NCI-H2107 (cell line): ENCODE measurements at places on chromosomes 1 and 21.

DNA sequence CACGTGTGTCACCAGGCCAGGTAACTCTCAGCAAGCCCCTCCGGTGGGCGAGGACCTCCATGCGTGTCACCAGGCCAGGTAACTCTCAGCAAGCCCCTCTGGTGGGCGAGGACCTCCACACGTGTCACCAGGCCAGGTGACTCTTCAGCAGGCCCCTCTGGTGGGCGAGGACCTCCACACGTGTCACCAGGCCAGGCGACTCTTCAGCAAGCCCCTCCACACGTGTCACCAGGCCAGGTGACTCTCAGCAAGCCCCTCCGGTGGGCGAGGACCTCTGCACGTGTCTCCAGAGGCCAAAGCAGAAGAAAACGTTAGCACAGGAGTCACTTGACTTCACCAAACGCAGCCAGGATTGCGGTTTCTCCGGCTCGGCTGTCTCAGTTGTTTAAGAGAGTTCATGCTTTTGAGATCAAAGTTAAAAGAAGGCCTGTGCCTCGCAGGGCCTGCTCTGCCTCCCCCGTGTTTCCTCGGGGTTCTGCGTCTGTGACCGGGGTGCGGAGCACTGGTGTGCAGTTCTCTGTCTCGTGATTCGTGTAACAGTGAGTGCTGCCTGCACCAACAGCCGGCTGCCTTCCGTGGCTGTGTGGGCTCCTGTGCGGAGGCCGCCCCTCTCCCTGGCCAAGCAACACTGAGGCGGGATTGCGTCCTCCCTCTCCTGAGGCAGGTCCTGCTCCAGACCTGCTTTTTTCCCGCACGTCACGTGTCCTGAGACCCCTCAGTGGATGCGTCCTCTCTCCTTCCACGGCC lies 56.6 kb downstream of the PRKCZ start:
- DNase-seq = no peak

GRCh38 chr1:232507571-232507970 lies 122.4 kb downstream of the SIPA1L2 start:
- DNase-seq = no peak

- DNase-seq = no peak
Observed at GRCh38 chr1:23178414-23178813, 9.8 kb upstream of the LUZP1 start.

DNA sequence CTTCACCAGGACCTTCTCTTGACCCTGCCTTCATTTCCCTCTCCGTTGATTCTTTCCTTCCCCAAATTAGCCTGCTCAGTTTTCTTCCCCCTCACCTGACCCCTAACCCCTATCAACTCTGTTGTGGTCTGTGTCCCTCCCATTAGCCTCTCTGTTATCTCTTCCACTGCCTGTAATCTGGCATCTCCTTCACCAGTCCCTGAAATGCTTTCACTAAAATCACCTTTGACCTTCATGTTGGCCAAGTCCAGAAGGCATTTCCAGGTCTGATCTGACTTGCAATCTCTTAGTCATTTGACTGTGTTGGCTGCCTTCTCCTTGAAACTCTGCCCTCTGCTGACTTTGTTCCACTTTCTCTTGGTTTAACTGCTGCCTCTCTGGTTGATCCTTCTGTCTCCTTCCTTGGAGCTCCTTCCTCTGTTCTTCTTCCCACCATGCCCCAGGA lies 28.2 kb downstream of the ATP8B2 start:
- no peak for DNase-seq

- DNase-seq = no peak
Observed at GRCh38 chr1:155009221-155009711, 6.7 kb downstream of the ZBTB7B start.

DNA sequence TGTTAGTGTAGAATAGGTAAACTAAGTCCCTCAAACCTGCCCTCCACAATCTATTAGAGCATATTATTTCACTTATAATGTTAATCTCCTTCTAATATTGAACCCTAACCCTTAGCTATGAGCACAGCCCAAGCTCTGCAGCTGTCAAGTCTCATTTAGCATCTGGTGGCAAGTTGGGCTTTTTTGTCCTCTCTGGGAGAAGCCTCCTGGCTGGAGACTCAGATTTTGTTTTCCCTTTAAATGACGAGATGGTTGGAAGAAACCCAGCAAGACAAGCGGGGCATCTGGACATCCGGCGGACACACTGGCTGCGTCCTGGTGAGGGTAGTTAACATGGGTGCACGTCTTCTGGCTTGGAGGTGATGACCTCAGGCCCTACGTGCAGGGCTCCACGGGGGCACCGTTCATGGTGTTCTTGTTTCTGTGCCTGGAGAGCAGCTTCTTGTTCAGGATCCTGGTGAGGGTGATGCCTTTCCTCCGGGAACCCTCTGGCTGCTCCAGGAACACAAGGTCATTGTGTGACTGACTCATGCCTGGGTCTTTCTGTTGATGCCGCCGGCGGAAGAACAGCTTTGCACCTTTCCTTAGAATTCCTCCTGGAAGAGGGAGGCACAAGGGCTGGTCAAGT lies 9.7 kb upstream of the PRDM15 start:
- no peak for DNase-seq

DNA sequence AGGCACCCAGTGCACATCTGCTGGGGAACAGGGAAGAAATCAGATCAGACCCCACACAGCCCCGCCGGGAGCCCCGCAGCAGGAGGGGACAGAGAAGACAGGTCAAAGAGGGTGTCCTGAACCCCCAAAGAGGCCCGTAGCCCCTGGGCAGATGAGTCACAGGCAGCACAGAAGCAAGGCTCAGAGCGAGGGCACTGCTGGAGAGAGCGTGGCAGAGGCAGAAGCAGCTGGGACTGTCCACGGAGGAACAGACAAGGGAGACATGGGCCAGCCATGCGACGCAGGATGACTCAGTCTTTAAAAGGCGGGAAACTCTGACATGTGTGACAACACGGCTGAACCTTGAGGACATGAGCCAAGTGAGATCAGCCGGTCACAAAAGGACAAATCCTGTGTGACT lies 14.5 kb upstream of the PRDM16 start:
- DNase-seq = no peak

DNA sequence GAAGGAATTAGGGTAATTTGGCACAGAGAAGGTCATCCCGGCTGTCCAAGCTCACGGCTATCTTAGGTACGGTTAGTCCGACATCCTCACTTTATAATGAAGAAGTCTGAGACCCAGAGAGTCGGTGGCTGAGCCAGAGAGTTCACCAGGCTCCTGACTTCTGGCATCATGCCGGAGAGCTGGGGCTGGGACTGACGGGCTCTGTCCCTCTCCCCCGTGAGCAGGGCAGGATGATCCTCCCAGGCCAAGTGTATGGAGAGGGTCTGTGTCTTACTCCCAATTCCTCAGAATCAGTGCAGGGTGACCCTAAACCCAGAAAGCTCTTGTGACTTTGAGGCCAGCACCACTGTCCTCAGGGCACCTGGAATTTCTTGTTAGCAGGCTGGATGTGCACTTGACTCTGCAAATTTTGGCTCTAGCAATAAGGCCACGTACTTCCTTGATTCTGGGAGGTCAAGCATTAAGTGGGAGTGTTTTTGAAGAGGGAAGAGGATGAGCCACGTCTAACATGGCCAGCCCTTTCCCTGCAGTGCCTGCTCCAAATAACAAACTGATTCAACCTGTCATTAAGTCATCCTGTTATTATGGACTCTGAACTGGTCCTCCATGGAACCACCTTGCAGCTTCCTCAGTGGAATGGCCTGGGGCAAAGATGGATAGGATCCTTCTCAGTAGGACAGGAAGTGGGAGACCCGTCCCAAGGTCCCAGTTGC lies 20.8 kb upstream of the BTG2 start:
- no peak for DNase-seq

- no peak for DNase-seq
Observed at GRCh38 chr1:162552684-162553252, 8.8 kb upstream of the UAP1 start.

- DNase-seq = no peak
Observed at GRCh38 chr1:109824349-109825115, 60.8 kb upstream of the EPS8L3 start.

DNA sequence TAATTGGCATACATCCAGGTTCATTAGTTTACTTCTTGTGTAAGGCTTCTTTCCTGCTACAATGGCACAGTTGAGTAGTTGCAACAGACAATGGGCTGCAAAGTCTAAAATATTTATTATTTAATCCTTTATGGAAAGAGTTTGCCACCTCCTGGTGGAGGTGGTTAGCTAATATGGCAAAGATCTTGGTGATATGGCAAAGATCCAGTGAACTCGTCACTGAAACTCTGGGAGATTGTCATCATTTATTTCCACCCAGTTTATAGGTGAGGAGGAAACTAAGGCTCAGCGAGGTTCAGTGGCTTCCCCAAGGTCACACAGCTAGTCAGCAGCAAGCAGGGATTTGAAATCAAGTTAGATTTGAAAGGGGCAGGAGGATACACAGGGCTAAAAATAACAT lies 16.1 kb upstream of the IFFO2 start:
- DNase-seq = no peak
